Activated T-helper 2 cell treated with anti-CD3 and anti-CD28 coated beads, Interferon-gamma antibody, Interleukin-2, Interleukin-4, amounts not matched to agents 10 μg/mL and 5 μg/mL and 100 μg/mL, durations not matched to agents 14 hours and 24 hours and 36 hours (primary cell): ENCODE measurements at places on chromosomes 13 and 19. TPM values are rescaled to one million over a fixed set of nuclear protein-coding genes. Genes with fewer than 3 reads are reported as not detected.

CD79A gene
- 0.67 and 0.84 TPM in 2 replicates for total RNA-seq

LPAR2 gene
- 28.9 and 29.8 TPM in 2 replicates for total RNA-seq

ZNF844 gene
- 1.7 and 2.0 TPM in 2 replicates for total RNA-seq

ZNF729 gene
- total RNA-seq: not detected in 2 replicates

DNA sequence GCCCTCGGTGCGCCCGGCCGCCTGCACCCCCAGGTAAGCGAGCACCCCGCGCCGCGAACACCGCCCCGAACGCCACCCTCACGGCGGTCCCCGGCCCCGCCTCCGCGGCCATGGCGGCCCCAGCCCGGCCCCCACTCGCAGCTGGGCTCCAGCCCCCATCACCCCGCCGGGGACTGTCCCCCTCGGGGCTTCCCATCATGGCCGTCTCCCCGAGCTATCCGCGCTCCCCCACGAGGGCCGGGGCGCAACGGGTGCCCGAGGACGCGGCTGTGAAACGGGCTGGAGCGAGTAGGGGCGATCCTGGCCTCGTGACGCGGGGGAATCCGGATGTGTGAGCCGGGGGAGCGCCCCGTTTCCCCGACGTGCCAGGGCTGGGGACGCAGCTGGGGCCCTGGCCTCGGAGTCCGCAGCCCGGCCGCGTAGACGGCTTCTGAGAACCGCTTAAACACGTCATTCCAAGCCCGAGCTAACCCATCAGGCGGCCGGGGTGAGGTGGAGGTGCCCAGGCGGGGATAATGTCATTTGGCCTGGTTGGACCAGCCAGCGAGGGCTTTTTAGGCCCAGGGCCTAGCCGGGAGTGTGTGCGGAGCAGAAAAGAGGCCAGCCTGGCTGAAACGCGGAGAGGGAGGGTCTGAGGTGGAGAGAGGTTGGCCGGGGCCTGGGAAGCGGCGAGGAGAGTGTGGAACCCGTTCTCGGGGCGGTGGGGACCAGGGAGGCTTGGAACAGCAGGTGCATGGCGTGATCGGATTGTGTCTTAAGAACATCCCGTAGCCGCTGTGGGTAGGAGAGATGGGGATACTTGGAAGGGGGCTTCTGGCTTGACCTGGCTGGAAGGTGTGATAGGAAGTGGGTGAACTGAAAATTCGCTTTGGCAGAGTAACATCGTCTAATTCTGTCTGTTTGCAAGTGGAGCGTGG, 550 bp downstream of the CERS4 start:
- H3K4me1 ChIP-seq: peaks cover 24% of the 10 kb centered on the region
- H3K36me3 ChIP-seq: peaks cover 17% of the 10 kb centered on the region

- H3K27me3 ChIP-seq: peaks cover 5% of the 10 kb centered on the region
- no peaks in the 10 kb centered on the region for H3K36me3 ChIP-seq
These were observed 313.2 kb downstream of the SHISA2 start for GRCh38 chr13:25738342-25739196.

DNA sequence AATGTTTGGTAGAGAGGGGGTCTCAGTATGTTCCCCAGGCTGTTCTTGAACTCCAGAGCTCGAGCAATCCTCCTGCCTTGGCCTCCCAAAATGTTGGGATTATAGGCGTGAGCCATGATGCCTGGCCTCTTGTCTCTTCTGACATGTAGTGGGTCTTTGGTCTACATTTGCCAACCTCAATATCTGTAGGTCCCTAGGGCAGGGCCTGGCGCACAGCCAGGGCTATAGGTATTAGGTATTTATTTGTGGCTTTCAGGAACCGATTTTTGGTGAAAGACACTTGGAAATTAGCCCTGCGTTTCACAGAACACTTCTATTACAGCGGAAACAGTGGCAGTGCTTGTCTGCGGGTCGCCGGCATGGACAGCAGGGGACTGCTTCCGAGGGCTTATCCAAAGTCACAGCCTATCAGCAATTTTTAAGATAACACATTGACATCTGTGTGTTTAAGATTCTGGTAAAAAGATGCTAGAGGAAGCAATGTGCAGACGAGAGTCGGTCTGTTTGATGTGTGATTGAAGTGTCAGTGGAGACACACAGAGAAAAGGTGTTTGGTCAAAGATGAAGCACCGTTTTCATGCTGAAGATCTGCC, 14.5 kb downstream of the ZNF536 start:
- no peaks in the 10 kb centered on the region for H3K4me1 ChIP-seq
- no peak for DNase-seq
- H3K36me3 ChIP-seq: no peaks in the 10 kb centered on the region

DNA sequence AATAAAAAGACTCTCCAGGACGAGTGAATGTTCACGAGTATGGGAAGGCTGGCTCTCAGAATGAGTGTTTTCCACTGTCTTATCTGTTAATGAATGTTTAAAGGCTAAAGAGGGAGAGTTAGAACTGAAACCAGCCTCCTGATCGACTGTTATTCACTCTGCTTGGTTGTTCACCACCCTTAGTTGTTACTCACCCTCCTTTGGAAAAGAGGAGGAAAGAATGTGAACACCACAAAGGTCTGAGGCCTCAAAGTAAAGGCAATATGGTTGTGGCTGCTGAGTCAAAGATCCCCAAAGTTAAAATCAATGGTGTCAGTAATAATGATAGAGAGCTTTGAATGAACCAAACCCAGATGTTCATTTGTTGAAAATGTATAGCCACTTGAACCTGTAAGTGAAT, 1793.2 kb upstream of the PCDH20 start:
- H3K27ac ChIP-seq: no peak overlapping the region
- H3K36me3 ChIP-seq: no peaks in the 10 kb centered on the region
- no peaks in the 10 kb centered on the region for H3K27me3 ChIP-seq
- H3K4me3 ChIP-seq: no peak overlapping the region
- H3K4me1 ChIP-seq: no peaks in the 10 kb centered on the region

DNA sequence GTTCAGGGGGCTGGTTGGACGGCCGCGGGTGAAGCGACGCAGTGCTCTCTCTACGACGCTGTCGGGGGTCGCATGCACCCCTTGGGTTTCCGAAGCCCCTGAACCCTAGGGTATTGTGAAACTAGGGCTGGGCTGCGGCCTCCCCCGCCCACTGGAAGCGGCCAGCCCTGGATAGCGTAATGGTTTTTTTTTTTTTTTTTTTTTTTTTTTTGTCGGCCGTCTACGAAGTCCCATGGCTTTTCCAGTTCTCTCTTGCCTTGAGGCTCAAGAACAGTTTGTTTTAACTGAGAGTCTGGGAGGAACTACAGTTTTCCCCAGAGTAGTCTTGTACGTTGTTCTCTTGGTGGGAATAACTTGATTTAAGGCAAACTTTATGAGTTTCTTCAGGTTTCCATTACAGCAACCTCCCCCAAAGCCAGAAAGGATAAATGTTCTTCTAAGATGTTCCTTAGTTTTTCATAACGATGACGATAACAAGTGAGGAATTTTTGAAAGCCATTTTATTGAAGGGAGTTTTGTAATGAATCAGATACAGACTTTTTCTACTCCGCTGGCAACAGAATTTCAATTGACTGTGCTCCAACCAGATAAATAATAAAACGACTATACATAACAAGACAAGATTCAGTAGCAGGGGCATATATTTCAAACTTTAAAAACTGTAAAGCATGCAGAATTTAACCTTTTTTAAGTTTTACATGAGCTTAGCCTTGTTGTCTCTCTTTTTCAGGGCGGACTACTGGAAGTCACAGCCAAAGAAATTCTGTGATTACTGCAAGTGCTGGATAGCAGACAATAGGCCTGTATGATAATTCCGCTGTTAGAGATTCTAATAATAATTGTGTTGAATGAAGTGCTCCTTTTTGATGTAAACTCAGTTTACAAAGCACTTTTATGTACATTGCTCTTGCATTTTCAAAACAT, 867 bp downstream of the WBP4 start:
- DNase-seq: no peak
- H3K36me3 ChIP-seq: peaks cover 40% of the 10 kb centered on the region
- peak overlapping the region; percentile 100 for H3K27ac ChIP-seq
- peaks cover 38% of the 10 kb centered on the region for H3K4me1 ChIP-seq
- H3K4me3 ChIP-seq: peak overlapping the region; percentile 95

DNA sequence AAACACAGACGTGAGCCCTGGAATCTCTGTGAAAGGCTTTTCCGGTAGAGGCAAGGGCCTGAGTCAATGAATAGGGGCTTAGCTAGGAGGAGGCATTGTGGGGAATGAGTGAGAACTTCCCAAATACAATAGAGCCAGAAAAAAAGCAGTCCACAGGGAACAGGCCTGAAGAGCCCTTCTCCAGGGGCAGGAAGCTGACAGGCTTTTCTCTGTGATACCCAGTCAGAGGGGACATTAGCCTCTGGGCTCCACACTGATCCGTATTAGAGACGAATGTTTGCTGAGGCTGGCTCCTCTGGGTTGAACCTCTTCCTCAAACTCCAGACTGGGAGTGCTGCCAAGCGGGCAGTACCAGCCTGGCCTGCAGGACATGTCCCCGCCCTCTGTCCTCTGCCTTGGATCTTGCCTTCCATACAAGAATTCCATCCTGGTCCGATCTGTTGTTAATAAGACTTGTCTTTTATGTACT, 2.3 kb downstream of the DHRS12 start:
- peak overlapping the region; percentile 87 for H3K4me3 ChIP-seq
- no peak for DNase-seq
- peaks cover 33% of the 10 kb centered on the region for H3K4me1 ChIP-seq
- H3K36me3 ChIP-seq: no peaks in the 10 kb centered on the region

DNA sequence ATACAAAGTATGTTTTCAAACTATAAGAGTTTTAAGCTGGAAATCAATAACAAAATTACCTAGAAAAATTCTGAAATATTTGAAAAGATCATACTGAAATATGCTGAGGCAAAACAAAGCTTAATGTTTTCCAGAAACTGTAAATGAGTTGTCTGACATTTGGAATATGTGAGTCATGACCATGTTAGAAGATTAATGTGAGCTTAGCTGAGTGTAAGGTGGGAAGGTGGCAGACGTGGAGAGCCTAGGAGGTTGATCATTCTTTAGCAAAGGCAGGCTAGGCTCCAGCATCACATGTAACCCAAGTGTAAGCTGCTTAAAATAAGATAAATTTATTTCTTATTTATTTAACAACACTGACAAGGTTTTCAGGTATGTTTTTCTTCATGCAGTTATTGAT, 2086.1 kb upstream of the PCDH20 start:
- H3K27me3 ChIP-seq: no peaks in the 10 kb centered on the region
- H3K4me1 ChIP-seq: no peaks in the 10 kb centered on the region
- no peak overlapping the region for H3K4me3 ChIP-seq
- H3K27ac ChIP-seq: no peak overlapping the region

DNA sequence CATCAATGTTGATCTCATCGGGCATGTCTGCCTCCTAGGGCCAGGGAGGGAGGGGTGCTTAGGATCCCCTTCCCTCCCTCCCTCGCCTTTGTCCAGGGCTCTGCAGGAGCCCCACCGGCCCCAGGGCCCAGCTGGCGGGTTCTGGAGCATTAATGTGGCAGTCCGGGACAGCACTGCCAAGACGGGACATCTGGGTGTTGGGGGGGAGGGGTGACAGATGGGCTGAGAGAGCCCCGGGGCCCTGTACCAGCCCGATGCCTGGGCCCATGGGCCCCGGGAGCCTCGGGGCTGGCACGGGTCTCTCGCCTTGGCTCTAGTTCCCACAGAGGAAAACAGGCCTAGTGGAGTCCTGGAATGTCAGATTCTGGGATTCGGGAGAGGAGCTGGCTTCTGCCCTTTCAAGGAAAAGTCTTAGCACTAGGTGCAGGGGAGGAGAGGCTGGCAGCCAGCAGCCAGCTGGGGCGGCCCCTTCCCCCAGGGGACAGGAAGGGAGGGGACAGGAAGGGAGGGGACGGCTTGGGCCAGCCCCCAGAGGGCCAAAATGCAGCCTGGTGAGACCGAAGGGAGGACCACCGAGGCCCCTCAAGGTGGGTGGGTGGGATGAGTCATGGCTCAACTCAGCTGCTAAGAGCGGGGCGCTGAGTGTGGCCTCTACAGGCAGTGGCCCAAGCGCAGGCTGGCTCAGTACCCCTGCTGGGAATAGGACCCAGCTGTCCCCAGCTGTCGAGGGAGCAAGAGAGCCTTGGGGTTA, 3.1 kb downstream of the PPP1R14A start:
- peaks cover 26% of the 10 kb centered on the region for H3K36me3 ChIP-seq
- peak overlapping the region; percentile 68 for H3K4me3 ChIP-seq
- H3K27me3 ChIP-seq: no peaks in the 10 kb centered on the region
- peaks cover 20% of the 10 kb centered on the region for H3K4me1 ChIP-seq
- H3K27ac ChIP-seq: peak overlapping the region; percentile 33
